Naive thymus-derived CD8-positive, alpha-beta T cell (primary cell): ENCODE measurements at places on chromosomes 5 and 9.

GRCh38 chr9:122261469-122261881 lies 3.2 kb downstream of the RBM18 start:
- DNase-seq, result no peak

DNA sequence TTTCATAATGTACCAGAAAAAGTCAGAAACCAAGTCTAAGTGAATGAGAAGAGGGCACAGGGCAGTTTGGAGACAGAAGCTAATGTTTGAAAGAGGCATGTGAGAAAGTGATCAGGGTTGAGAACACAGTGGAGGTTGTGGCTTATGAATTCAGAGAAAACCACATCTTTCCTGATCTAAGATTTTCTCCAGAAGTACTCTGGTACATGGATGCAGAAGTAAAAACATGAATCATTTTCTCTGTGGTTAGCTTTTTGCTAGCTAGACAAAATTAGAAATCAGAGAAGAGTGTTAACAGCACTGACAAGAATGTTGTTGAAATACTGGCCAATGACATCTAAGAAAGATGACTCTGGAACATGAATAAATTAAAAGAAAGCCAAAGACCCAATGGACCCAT lies 541.1 kb downstream of the DNAH5 start:
- DNase-seq, result no peak

DNA sequence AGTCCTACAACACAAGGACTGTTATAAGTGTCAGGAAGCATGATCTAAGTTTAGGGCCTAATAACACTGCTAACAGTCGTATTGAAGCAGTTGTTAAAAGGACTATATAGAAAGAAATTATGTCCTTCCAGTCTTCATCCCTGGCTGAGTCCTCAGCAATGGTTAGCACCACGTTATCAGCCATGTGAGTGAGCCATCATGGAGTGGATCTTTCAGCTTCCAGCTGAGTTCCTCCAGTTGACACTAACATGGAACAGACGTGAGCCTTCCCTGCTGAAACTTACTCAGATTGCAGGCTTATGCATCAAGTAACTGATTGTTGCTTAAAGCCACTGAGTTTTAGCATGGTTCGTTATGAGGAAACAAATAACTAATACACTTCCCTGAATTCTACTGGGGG lies 21.5 kb upstream of the GPBP1 start:
- DNase-seq, result no peak

DNA sequence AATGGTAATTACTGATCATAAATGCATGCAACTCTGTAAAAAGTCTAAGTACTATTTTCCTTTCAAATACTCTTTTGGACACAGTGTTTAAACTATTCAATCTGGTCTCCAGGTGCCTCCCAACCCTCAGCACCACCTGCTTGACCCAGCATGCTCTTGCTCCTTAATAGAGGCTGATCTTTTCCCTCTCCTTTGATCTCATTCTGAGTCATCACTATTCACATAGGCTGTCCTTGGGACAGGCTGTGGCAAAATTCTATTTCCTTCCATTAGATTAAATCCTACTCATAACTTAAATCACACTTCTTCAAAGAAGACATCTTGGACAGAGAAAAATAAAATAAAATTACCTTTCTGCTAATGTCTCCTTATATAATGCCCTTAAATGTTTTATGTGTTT lies 199.4 kb upstream of the ST8SIA4 start:
- DNase-seq, result no peak

DNA sequence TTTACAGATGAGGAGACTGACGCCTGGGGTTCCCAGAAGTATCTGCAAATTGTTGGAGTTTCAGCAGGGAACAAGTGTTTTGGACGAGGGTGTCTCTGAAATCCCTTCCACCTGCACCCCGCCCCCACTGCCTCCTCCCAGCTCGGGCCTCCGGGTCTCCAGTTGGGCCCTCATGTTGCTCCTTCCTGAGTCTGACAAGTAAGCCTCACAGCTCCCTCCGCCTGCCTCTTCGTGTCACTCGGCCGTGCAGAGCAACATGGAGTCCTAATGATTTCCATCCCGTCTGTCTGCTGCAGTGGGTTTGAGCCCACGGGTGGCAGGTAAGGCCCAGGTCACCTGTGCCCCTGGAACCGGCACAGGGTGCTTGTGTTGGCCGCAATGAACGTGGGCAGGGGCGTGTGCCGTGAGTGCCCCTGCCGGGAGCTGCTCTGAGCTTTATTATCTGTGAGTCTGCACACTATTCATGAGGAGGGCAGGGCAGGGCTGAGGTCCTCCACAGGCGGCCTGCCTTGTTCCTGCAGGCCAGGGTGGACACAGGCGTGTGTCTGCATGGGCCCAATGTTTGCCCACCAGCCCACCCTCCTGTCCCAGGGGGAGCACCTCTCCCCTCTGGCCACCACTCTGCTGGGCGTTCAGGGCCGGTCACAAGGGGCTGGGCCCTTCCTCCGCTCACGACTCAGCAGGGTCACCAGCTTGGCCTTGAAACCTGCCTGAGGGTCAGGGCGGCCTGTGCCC lies 6.1 kb downstream of the DOK3 start:
- no peak for DNase-seq

DNA sequence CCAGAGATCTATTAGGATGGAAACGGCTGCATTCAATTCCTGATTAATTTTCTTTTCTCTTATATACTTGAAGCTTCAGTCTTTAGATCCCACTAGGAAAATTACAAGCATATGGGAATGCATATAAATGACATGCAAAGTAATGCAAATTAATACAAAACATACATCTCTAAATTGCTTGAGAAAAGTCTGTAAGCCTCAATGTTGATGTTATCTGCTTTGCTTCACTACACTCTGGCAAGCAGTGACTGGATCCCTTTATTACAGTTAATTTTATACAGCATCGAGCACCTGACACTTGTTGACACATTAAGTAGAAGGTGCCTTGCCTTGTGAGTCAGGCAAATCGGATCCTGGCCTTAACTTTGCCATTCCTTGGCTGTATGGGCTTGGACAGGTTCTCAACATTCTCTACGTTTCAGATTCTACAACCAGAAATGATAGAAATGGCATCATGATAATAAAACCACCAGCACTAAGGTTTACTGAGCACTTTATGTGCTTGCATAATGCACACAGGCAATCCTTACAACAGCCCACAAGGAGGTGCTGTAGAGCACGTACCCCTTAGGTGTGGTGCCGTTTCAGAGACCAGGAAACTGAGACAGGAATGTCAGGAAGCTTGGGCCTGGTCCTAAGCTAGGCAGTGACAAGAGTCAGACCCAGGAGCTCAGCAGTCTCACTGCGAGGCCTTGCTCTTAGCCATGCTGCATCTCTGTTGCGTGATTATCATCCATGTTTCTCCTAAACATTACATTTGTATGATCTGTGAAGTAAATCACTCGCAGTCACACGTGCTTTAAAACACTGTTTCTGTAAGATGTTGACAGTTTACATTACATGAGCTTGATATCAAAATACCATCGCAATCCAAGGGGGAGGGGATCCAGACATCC lies 2.7 kb downstream of the GCNT4 start:
- DNase-seq, result peak; percentile 66

DNA sequence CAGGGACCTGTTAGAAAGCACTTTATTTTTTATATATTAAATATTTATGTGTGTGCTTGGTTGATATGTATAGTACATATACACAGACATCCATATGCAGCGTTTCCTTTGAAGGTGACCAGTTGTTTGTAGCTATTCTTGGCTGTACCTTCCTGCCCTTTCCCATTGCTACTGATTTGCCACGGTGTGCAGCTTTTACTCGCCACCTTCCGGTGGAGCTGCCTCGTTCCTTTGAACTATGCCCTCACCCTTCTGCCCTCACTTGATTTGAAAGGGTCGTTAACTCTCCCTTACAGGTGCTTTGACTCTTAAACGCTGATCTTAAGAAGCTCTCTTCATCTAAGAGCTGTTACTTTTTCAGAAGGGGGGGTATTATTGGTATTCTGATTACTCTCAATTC lies 20.5 kb downstream of the RGMB start:
- DNase-seq, result no peak

GRCh38 chr9:90393365-90394152 lies 249.1 kb downstream of the DIRAS2 start:
- no peak for DNase-seq

DNA sequence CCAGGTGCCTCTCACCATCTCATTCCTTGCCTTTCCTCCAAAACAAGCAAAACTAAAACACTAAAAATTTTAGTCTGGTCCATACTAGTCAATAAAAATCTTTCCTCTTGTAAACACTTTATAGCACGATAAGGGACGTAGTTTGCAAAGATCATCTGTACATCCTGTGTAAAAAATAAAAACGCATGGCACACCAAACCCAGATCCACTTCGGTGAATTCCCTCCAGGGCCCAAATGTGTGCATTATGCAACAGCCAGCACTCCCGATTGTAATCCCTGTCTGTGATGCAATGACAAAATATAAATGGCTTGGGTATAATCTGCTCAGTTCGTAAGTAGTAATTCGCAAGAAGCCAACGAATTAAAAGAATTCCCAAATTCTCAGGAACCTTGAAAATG lies 1.4 kb downstream of the FAM169A start:
- no peak for DNase-seq

DNA sequence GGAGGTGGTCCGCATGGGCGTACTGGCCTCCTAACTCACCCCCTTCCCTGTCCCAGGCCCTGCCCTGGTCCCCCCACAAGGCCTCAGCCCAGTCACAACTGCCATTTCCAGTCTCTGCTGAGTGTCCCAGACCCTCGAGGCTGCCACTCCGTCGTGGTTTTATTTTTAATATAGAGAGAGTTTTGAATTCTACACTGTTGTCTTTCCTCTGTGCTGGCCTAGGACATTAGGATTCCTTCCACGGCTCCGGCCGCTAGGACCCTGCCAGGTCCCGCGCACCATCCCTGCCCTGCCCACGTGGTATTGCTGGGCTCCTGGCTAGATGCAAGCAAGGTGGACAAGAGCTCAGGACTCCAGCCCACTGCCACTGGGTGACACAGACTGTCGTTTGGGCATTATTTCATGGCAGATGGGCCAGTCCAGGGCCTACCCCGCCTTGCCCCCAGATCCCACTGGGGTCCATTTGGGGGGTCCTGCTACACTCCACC lies 53.3 kb downstream of the SAR1B start:
- no peak for DNase-seq

- no peak for DNase-seq
Measured at GRCh38 chr9:72305102-72305546, 59.9 kb downstream of the ZFAND5 start.

DNA sequence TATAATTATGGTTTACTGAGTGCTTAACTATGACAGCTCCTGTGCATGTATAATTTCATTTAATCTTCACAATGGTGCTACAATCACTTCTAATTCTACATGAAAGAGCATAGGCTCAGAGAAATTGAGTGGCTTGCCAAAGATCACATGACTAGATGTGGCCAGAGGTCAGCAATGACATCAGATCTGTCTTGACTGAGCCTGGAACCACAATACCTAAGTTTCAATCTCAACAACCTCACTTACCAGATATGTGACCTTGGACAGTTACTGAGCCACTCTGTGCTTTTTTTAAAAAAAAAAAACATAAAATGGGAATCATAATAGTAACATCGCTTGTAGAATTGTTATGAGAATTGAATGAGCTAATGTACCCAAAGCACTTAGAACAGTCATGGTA lies 130.7 kb downstream of the TRIM32 start:
- DNase-seq, result no peak

DNA sequence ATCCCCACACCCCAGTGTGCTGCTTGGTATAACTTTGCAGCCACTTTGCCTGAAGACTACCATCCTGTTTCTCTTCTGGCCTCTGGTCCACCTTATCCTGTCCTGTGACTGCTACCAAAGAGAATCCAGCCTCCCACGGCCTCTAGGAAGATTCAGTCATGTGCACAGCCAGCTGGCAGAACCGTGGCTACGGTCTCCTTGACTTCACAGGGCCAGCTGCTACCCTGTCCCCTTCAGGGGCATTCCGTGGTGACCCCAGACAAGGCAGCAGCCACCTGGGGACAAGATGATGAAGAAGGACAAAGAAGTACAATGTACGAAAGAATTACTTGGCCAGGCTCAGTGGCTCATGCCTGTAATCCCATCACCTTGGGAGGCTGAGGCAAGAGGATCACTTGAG lies 98.6 kb downstream of the PDE6A start:
- no peak for DNase-seq

- no peak for DNase-seq
Measured at GRCh38 chr9:108666240-108666784, 189.5 kb downstream of the ACTL7B start.

GRCh38 chr5:89756955-89757354 lies 652.6 kb downstream of the CETN3 start:
- no peak for DNase-seq

GRCh38 chr9:129558551-129559505 lies 62.1 kb downstream of the C9orf50 start:
- no peak for DNase-seq

DNA sequence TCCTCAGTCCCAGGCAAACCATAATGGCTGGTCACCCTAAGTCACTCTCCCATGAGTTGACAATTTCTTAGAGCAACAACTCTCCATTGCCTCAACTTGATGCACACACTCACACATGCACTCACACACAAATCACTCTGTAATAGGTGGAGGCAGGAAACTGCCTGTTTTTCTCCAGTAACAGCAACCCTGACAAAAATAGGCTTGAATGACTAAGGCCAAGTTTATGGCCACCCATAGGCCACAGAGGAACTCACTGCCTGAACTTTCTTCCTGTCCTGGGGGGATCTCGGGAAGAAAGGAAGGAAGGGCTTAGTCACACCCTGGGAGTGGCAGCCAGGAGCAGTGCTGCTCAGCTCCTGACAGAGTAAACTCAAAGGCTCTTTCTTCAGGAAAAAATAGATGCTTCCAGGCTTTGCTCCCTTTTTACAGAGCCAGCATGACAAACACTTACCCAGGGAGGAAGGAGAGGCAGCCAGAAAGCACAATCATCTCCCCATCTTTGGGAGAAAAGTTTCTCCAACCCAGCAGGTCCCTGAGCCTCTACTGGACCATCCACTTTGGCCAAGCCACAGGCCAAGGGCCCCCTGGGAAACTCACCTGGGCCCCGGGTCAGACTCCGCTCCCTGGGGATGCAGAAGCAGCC lies 368 bp downstream of the SH3TC2 start:
- DNase-seq, result no peak

- no peak for DNase-seq
Measured at GRCh38 chr9:3474821-3475220, 51.0 kb downstream of the RFX3 start.

GRCh38 chr5:57311921-57312735 lies 138.3 kb downstream of the GPBP1 start:
- DNase-seq, result no peak

DNA sequence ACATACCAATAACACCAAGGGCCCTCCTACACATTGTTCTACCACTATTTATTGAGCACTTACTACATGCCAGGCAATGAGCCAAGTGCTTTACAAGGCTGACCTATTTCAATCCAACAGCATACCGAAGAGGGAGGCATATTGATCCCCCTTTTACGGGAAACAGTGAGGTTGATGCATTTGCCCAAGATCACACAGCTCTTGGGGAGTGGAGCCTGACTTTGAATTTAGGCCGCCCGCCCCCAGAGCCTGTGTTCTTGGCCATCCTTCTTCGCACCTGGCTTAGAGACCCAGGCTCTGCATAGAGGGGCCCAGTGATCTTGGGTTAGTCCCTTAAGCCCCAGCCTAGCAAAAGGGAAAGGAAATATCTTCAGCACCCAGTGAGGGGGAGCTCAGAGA lies 158.1 kb upstream of the IER5L start:
- DNase-seq, result no peak

GRCh38 chr5:69312459-69313160 lies 20.0 kb downstream of the CCDC125 start:
- no peak for DNase-seq
